ENCODE measurements at places on chromosomes 13 and 19.

DNA sequence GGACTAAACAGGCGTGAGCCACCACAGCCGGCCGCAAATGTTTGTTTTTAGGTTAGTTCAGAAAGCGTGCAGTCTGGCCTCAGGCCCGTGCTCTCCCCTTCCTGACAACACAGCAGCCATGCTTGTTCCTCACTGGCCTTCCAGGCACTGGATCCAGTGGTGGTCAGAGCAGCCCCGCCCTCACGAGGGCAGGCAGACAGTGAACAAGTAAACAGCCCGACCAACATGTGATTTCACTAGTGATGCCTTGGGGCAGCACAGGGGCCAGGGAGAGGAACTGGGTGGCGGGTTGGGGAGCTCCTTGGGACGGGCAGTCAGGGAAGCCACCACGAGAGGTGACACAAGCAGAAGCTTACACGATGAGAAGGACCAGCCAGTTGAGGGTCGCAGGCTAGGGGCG, 40.8 kb downstream of the CAPN12 start:
- DNase-seq: no peak

- no peak for DNase-seq
Observed at GRCh38 chr19:17575871-17576757, 20.7 kb downstream of the COLGALT1 start.

DNA sequence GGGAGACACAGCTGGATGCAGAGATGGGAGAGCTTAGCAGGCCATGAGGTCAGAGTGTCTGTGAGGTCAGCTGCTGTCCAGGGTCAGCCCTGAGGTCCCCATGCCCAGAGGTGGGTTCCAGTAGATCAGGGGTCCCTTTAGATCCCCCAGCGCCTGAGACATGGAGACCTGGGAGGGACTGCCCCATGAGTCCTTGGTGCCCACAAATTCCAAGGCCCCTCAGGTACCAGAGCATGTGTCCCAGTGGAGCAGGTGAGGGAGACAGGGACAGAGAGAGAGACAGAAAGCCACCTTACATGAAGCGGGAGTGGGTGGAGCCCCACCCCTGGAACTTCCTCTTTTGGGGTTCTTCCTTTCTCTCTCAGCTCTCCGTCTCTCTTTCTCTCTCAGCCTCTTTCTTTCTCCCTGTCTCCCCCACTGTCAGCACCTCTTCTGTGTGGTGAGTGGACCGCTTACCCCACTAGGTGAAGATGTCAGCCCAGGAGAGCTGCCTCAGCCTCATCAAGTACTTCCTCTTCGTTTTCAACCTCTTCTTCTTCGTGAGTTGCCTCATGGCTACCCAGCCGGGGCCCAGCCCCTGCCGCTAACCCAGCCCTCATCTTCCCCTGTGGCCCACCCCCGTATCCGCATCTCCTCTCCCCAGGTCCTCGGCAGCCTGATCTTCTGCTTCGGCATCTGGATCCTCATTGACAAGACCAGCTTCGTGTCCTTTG, at the start of gene CD37:
CD37 (plus strand) TSS at position 336 of the 713 bp plus-strand sequence; CDS start at position 471, 135 bp downstream.
- DNase-seq: no peak

DNA sequence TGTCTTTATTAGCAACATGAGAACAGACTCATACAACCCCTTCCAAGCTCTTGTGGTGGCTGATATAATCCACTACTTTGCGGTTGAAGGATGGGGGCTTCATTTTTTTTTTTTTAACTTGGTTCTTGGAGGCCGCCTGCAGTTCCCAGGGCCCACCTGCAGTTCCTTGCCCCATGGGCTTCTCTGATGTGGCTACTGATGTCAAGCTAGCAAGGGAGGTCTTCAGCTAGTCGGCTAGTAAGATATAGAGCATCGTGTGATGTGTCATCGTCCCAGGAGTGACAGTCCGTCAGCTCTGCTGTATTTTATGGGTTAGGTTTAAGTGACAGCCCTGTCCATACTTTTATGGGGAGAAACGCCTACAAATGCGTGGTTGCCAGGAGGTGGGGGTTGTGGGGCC, 26.1 kb downstream of the UHRF1 start:
- DNase-seq: no peak

- no peak for DNase-seq
Observed at GRCh38 chr13:79457948-79458347, 23.0 kb upstream of the NDFIP2 start.

DNA sequence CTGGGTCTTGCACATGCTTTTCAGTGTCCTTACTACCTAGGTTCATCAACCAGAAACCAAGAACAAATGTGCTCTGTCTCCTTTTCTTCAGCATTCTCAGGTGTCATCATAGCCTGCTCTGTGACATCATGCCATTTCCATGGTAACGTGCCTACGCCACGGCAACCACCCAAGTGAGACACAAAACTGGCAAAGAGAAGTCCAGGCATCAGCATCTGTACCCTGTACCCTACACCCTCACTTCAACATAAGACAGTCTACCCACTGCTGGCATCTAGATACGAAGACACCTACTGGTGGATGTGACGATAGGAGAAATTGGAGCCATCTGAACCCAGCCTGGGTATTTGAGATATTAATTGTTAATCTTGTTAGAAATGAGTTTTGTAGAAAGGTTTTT, 13.3 kb downstream of the ZC3H4 start:
- DNase-seq: no peak

DNA sequence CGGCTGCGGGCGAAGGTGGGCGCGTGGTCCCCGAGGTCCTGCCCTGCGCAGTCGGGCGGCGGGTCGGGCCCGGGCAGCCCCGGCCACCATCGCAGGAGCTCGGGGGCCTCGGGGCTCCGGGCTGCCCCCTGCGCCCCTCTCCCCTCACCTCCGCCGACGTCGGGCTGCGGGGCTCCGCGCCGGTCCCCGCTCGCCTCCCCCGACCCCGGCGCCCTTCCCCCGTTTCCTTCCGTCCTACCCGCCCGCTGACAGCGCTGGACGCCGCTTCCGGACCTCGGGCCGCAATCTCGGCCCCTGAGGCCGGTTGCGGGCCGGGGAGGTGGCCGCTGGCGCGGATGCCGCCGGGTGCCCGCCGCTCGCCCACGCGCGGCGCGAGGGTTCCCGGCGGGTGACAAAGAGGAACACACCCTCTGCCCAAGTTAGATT, 720 bp downstream of the FARP1 start:
- no peak for DNase-seq

DNA sequence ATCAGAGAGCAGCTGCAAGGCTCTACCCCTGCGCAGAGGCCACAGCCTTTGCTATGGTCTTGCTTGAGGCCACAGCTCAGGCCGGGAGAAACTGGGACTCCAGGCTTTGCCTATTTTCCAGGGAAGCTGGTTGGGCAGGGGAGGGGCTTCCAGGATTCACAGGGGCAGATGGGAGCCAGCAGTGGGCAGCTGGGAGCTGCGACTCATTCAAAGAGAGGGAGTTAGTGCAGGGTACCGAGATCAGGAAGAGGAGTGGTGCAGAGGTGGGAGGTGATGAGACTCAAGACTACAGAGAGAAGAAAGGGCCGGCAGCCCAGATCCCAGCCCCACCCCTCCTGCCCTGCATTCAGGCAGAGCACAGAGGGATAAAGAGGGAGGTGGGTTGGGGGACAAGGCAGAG, 12.1 kb downstream of the ADGRE5 start:
- no peak for DNase-seq

DNA sequence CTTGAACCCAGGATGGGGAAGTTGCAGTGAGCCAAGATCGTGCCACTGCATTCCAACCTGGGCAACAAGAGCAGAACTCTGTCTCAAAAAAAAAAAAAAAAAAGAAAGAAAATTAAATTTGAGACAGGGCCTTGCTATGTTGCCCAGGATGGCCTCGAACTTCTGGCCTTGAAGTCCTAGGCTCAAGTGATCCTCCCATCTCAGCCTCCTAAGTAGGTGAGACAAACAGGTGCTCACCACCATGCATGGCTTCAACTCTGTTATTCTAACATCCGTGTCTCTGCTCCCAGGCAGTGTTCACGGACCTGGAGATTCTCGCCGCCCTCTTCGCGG, 40.3 kb downstream of the PDE4A start:
- DNase-seq: no peak

GRCh38 chr19:52527956-52528351, 486 bp downstream of the ZNF808 start:
- no peak for DNase-seq

DNA sequence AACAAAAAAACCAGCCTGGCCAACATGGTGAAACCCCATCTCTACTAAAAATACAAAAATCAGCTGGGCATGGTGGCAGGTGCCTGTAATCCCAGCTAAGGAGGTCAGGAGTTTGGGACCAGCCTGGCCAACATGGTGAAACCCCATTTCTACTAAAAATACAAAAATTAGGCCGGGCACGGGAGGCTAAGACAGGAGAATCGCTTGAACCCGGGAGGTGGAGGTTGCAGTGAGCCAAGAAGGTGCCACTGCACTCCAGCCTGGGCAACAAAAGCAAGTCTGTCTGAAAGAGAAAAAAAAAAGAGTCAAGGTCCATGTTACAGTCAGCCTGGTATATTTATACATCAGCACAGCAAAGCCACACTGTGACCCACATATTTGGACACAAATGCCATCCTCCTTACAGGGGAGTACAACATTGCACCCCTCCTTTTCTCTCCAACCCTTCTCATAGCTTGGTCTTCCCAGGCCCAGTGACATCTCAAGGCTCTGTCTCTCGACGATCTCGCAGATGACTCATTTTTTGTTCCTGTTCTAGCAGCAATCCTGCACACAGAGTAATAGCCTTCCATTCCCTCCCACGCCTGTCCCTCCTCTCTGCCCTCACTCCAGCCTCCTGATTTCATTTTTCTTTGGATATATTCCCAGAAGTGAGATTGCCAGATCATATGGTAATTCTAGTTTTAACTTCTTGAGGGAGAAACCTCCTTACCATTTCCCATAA, 21.0 kb upstream of the DPP9 start:
- no peak for DNase-seq

- no peak for DNase-seq
Observed at GRCh38 chr13:48975101-48975855, 434 bp upstream of the FNDC3A start.

DNA sequence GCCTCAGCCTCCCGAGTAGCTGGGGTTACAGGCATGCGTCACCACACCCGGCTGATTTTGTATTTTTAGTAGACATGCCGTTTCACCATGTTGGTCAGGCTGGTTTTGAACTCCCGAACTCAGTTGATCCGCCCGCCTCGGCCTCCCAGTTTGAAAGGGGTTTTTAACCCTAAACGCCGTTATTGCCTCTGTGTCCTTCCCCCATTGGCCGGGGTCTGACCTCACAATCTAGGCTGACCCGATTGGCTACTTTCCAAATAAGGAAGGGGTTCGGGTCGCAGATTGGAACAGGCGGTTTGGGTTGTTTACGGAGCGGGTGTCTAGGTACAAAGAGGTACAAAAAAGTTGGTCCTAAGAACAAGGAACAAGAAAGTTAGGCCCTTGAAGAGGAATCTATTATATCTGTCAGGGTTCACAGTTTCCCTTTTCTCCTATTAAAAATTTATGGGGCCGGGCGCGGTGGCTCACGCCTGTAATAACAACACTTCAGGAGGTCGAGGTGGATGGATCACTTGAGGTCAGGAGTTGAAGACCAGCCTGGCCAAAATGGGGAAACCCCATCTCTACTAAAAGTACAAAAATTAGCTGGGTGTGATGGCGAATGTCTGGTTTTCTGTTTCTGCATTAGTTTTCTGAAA, 1.0 kb downstream of the ZNF253 start:
- DNase-seq: peak; percentile 20

DNA sequence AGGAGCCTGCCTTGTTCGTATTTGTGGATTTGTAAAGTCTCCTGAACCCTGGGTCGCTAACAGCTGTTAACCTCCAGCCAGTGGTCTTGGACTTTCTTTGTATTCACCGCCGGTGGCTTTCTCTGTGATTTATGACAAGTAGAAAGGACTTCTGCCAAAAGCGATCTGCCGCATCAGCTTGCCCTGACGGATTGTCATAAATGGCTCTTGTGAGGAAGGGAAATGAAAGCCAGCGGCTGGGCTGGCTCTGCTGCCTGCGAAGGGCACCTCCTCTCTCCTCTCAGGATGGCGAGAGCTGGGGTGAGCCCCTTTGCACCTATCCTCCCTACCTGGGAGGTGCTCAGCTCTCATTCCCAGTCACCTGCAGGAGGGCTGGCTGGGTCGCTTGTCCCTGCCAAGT, 25.6 kb downstream of the DHRS12 start:
- peak; percentile 33 for DNase-seq

DNA sequence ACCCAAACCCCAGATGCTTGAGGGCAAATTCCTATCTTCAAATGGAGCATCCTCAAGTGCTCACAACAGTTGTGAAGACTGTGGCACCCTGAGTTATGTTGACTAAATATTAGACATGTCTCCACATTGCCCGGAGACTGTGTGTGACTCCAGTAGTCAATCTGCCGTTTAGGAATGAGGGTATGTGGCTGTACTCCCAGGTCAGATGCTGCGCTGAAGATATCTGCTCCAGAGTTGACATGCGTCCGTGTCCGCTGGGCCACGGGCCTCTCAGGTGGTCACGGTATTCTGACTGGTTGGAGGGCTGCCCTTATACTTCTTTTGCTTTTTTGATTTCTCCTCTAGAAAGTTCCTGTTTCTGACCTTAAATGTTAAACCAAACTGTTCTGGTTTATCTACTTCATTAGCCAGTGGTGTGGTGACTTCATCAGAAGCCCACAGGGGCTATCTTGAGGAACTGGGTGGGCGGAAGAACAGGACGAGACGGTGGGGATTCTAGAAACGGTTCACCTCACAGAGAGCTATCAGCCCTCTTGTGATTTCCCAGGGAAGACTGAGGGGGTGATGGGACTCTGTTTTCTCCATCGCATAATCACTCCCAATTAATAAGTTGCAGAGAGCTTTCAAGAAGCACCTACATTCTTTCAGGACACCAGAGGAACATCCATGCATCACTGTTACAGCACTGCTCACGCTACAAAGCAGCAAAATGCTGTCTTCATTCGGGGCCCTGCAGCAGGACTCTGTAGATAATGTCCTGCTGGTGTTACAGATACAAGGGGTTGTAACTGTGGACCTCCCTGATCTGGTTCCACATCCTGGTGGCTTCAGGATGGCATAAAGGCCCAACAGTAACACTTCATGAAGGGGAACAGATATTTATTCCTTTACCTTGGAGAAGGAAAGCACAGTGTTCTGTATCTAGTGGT, 1.3 kb upstream of the LCP1 start:
- DNase-seq: no peak

- no peak for DNase-seq
Observed at GRCh38 chr19:36267061-36267845, 52.3 kb downstream of the ZNF146 start.

GRCh38 chr19:8500158-8500557, 2.3 kb downstream of the PRAM1 start:
- DNase-seq: no peak

GRCh38 chr19:15015946-15016542, 33.2 kb upstream of the CASP14 start:
- no peak for DNase-seq

DNA sequence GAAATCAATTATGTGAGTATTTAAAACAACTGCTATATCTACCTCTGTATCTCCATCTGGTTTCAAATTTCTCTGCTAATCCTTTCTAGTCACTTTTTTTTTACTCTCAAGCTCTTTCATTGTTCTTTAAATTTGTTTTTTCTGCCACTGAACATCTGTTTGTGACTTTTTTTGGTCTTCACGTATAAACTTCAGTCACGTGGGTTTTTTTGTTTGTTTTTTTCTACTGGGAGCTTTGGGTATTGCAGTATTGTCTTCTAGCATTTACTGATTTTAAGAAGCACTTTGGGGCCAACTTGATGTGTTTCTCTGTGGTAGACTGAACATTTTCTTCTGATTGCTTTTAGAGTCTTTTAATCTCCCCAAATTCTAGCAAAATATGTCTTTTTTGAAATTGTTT, 262.6 kb upstream of the RXFP2 start:
- no peak for DNase-seq

- DNase-seq: no peak
Observed at GRCh38 chr13:37187105-37187504, 81.6 kb upstream of the CSNK1A1L start.

- DNase-seq: no peak
Observed at GRCh38 chr13:95471960-95472359, 80.6 kb upstream of the CLDN10 start.

All from NCI-H1092 treated with DMSO at 0.1 percent for 48 hours (cell line).